Tibial nerve (tissue), 4 donors: ENCODE measurements at places on chromosomes 7 and 10.

GRCh38 chr10:133347710-133348517 lies 741 bp downstream of the PRAP1 start:
- DNase-seq, result no peak

DNA sequence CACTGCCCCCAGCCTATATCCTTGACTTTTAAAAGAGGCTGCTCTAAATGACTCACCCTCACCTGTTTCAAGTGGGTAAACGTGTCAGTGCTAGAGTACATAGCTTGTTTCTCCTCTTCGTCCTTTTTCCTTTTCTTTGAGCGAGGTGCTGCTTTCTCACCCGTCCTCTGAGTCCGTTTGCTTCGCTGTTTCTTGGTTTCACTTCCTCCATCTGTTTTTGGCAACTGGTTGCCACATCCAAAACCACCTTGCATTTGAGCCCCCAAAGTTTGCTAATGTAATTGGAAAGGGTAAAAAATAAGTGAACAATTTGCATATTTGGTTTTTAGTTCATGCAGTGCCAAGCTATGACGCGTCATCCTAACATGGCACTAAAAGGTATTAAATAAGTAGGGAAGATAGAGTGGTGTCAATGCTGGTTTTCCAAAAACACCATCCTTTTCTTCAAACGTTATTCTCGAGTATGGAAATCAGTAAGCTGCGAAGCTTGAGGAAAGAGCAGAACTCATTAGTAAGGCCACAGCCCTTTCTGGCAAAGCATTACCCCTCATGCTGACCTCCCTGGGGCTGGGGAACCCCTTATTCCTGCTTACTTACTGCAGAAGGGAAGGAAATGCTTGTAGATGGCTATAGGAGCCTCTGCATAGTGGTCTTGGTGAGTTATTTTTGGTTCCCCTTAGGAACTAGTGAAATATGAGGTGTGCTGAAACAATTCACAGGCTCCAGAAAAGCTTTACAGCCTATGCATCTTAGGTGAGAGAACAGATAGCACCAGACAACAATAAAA lies 133.5 kb downstream of the GALNT11 start:
- no peak for DNase-seq

DNA sequence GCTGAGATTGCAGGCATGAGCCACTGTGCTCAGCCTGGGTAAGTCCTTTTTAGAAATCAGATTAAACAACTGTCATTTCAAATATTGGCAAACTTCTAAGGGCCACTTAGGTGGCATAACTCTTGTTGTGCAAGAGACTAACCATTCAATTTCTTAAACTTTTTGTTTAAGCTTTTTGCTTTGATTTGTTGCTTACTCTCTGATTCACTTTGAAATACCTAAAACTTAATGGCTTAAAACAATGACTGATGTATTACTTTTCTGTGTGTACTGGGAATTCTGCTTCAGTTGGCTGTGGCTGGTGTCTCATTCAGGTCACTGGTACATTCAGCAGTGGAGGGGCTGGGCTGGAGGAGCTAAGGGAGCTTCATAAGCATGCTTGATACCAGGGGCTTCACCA lies 28.9 kb downstream of the ZNF25 start:
- no peak for DNase-seq

- no peak for DNase-seq
These were observed 35.9 kb downstream of the MTURN start for GRCh38 chr7:30170476-30171205.

GRCh38 chr7:44971188-44971901 lies 7.5 kb downstream of the MYO1G start:
- no peak for DNase-seq

GRCh38 chr10:35636956-35637355 lies 5.1 kb downstream of the FZD8 start:
- DNase-seq, result no peak

GRCh38 chr10:58086144-58086762 lies 181.4 kb downstream of the IPMK start:
- no peak for DNase-seq

- DNase-seq, result no peak
These were observed 205.0 kb downstream of the DIP2C start for GRCh38 chr10:484441-484924.

- no peak for DNase-seq
These were observed 394.5 kb downstream of the TYW1 start for GRCh38 chr7:67391168-67391567.

DNA sequence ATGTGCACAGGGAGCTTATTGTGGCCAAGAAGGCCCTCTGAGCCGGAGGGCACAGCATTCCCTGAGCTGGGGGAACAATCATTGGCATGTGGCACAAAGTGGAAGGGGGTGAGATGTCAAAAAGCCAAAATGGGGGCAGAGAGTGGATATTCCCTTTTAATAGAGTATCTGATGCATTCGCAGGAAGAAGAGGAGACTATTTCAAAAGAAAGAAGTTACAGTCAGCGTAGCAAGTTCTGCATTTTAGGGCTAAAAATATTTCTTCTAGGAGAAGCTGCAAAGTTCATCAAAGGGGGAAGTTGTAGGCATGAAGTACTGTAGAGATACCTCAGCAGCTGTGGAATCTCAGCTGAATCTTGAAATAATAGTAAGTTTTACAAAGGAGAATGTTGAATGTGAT lies 136.0 kb upstream of the WDR11 start:
- DNase-seq, result no peak

DNA sequence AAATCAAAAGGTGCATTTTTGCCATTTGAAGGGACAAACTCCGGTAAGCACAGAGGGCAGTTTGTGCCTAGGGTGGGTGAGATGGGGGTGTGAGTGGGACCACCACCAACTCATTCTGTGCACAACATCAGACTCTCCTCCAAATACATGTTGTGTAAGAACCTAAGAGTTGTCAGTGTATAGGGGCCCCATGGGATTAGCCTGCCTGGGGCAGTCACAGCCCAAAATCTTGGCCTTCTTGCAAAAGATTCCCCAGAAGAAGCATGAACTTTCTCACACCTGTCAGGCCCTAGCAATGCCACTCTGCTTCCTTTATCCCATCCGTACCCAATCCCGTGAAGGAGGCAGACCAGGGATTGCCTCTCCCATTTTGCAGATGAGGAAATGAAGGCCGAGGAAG lies 47.1 kb upstream of the NANOS1 start:
- DNase-seq, result no peak

- no peak for DNase-seq
These were observed 3.4 kb downstream of the CLDN3 start for GRCh38 chr7:73766556-73767229.

- DNase-seq, result no peak
These were observed 76.6 kb downstream of the DGKB start for GRCh38 chr7:14825912-14826311.

GRCh38 chr7:44158096-44158872 lies 17.2 kb upstream of the MYL7 start:
- no peak for DNase-seq

DNA sequence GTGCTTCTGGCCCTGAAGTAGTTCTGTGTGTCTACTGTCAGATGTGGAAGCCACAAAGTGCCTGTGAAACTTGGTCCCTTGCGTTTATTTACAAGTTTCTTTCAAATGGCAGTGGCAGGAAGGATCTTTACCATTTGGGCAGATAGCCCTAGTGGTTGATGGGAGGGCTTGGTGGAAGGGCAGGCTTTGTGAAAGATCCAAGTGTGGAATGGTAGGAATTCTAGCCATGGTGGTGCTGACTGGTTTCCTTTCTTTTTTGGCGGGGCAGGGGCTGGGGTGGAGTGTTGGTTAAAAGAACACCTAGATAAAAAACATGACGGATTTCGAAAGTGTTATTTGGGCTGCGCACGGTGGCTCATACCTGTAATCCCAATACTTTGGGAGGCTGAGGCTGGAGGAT lies 27.0 kb downstream of the AUTS2 start:
- no peak for DNase-seq

DNA sequence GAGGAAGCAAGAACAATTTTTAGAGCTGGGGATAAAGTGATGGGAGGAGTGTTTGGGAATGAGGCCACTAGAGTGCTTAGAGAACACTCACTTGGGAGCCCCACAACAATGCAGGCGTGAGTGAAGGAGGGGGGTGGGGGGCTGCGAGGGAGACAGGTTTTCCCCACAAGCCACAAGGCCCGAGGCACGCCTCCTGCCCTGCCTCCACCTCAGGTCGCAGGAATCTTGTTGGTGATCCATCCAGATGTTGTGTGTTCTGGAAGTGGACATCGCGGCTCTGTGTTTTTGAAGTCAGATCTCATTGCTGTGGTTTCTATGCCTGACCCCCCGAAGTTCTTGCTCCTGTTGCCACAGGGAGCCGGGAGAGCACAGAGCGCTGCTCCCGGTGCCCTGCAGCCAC lies 178.0 kb upstream of the BMPER start:
- DNase-seq, result no peak

GRCh38 chr7:6613706-6614105 lies 1.7 kb upstream of the ZNF853 start:
- no peak for DNase-seq

GRCh38 chr7:138661069-138661635 lies 40.0 kb downstream of the SVOPL start:
- DNase-seq, result no peak

- no peak for DNase-seq
These were observed 28.4 kb upstream of the IFRD1 start for GRCh38 chr7:112421666-112422486.

DNA sequence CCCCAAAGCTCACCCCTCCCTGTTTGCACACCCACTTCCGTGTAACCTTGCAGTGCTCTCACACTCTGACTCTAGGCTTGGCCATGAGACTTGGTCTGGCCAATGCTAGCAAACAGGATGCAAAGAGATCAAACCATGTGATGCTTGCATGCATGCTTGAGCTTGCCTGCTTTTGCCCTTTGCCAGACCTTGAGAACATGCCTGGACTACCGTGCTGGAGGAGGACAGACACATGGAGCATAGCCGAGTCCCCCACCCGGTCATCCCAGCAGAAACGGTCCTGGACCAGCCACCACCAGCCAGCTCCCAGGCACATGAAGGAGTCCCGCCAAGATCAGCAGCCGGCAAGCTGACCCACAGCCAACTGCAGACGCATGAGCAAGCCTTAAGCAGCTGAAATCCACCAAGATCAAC lies 23.4 kb downstream of the PYROXD2 start:
- DNase-seq, result peak; percentile 45

DNA sequence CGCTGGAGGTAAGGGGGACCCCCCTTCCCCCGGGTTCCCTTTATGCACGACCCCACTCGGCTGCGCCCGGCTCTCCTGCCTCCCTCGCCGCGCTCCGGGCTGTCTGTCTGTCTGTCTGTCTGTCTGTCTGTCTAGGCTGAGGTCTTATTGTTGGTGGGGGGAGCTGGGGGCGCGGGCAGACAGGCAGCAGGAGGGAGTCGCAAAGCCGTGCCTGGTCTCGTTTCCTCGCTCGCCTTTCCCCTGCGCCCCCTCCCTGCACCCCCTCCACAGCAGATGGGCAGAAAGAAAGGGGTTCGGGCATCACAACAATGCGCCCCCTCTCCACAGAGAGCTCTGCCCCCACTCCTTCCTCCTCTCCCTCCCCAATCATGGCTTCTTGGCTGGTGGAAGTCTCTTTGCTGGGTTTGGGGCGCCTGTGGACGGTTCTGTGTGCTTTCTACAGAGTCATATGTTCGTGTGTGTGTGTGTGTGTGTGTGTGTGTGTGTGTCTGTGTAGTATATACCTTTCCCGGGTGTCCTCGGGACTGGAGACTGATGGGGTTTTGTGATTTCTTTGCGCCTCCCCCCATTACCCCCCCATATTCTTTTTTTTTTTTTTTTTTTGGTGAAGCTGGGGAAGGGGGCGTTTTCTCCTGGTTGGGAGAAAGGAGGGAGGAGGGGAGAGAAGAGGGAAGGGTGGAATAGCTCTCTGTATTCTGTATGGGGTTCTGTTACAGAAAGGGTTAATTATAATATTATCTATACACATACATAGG lies 1.9 kb downstream of the AUTS2 start:
- DNase-seq, result peak; percentile 37

DNA sequence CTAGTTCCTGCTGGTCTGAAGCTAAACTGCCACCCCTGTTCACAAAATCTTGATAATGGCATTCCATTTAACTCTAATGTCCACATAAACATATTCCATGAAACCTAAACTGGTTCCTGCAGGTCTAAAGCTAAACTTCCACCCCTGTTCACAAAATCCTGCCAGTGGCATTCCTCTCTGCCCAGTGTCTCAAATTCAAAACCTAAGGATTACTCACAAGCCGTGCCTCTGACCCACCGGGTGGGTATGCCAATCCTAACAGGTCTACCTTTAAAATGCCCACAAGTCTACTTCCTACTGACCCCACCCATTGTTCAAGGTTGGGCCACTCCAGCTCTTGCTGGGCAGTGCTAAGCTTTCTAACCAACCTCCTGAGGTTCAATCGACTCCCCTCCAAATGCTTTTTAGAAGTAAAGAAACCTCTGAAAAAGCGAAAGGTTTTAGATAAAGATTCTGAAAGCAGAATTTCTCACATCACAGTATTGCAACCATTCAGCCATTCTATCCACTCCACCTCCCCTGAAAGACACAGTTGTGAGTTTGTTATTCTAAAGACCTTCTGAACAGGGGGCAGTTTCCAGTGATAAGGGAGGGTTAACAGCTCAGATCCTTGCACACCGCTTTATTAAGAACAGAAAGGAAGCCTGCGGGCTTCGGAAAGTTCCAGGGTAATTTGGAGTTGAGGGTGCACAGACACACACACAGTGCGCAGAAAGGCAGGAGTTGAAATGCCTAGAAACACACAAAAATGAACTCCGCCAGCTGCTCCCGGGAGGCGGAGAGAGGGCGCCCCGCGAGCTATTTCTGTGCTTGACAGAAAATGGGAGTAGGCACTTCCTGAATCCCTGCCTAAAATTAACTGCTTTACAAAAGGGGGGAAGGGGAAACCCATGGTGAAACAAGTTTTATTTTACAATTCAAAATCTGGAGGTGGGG lies 87.7 kb downstream of the TNS3 start:
- no peak for DNase-seq

DNA sequence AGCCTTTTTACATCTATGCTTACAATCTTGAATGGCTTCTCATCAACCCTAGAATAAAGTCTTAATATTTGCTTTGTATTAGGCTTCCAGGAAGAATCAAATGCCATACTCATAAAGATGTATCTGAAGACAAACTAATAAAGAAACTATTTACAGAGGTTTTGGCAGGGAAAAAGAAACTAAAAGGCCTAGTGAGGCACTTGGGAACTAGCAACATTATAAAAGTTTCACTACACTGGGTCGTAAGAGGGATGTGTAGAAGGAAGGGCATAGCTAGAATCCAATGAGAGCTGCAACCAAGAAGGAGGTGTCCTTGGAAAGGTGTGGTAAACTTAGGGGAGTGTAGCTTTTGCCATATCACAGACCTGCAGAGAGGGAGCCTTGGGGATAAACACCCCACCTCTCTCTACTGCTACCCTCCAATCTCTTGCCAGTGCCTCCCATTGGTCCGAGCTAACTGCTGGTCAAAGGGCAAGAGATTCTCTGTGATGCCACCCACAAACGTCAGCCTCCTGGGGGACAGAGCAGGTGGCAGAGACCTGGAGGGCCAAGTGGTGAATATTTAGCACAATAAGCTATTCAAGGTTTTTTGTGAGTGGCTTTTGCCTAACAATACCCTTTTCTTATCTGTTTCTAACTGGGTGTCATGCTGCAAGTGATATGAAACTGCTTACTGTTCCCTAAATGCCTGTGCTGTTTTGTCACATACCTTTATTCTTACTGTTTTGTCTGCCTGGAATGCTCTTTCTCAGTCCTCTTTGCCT lies 60.7 kb downstream of the CPED1 start:
- DNase-seq, result no peak

- DNase-seq, result no peak
These were observed 61.5 kb downstream of the REEP3 start for GRCh38 chr10:63582690-63583089.

- no peak for DNase-seq
These were observed 108.7 kb downstream of the LRRN3 start for GRCh38 chr7:111199643-111200042.

GRCh38 chr7:87148332-87148955 lies 3.8 kb upstream of the DMTF1 start:
- no peak for DNase-seq

GRCh38 chr7:41536122-41536872 lies 166.6 kb downstream of the INHBA start:
- DNase-seq, result no peak
